CD8-positive, alpha-beta memory T cell (primary cell): ENCODE measurements at places on chromosomes 2 and 18.

- no peak for DNase-seq
Measured at GRCh38 chr2:201858281-201859184, 52.2 kb downstream of the CDK15 start.

- DNase-seq = no peak
Measured at GRCh38 chr2:13102397-13103063, 385.8 kb downstream of the TRIB2 start.

- DNase-seq = no peak
Measured at GRCh38 chr18:66894851-66895250, 291.0 kb upstream of the CDH19 start.

- no peak for DNase-seq
Measured at GRCh38 chr2:223319601-223320000, 267.6 kb downstream of the KCNE4 start.

DNA sequence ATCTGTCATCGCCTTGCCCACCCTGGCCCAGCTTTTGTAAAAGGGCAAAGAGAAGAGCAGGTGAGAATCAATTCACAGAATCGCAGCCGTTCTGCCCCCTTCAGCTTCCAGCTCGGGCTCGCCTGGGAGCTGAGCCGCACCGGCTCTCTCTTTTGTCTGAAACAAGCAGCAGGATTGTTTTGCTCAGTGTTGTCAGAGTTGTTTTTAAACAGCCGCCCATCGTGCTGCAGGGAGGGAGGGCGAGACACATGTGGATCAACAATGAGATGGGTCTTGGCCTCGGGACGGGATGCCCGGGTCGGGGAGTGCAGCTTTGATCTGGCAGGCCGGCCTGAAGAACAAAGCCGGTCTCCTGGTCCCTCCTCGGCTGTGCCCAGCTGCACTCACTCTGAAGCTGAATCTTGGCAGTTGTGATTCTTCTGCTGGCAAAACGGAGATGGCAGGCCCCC is 39.7 kb upstream of the HDAC4 start:
- DNase-seq = no peak

DNA sequence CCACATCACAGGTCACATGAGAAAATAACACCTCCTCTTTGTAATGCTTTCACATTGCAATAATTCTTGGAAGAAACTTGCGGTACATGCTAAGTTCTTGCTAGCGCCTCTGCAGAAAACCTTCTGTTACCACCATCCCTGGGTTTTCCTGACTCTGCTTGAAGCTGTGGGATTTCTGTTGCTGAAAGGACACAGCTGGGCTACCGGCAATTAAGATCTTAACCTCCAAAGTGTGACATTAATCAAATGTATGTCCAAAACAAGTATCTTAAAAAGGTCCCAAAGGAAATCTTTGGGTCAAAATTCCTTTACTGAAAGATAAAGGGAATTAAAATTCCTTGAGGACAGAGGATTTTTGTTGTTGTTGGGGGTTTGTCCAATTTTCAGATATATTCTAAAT is 7.5 kb downstream of the CCBE1 start:
- no peak for DNase-seq

- DNase-seq = no peak
Measured at GRCh38 chr2:13128139-13128538, 411.4 kb downstream of the TRIB2 start.

GRCh38 chr2:134667541-134667940 is 51.3 kb downstream of the TMEM163 start:
- DNase-seq = no peak

- no peak for DNase-seq
Measured at GRCh38 chr18:24814521-24814920, 354.1 kb downstream of the HRH4 start.

- no peak for DNase-seq
Measured at GRCh38 chr2:883803-884748, 66.6 kb upstream of the SNTG2 start.

- no peak for DNase-seq
Measured at GRCh38 chr2:69123182-69123581, 110.2 kb downstream of the ANTXR1 start.
